ENCODE measurements at places on chromosomes 11 and 22. TPM values are rescaled to one million over a fixed set of nuclear protein-coding genes. Genes with fewer than 3 reads are reported as not detected.

Gene ANO3
- 0.03 TPM for total RNA-seq

Gene EMID1
- total RNA-seq, result 0.42 TPM

Gene RNF26
- 37.4 TPM for total RNA-seq

Gene RTCB
- 75.1 TPM for total RNA-seq

Gene SCGB1D2
- not detected for total RNA-seq

Gene PHOX2A
- total RNA-seq, result not detected

Gene NRGN
- 11.0 TPM for total RNA-seq

Gene TEX12
- total RNA-seq, result not detected

Gene GAL
- 22.9 TPM for total RNA-seq

Gene CD6
- total RNA-seq, result 0.10 TPM

Gene ARHGEF17
- total RNA-seq, result 9.8 TPM

Gene TMEM191B
- 1.1 TPM for total RNA-seq

Gene KCTD14
- 2.0 TPM for total RNA-seq

Gene RASD2
- total RNA-seq, result 0.66 TPM

Gene OR6A2
- not detected for total RNA-seq

Gene RAB3IL1
- 17.9 TPM for total RNA-seq

Gene ARHGEF12
- 15.0 TPM for total RNA-seq

Gene CNIH2
- total RNA-seq, result 2.1 TPM

Gene RIMBP3C
- total RNA-seq, result not detected

Gene MUC2
- 0.04 TPM for total RNA-seq

Gene NAALADL1
- not detected for total RNA-seq

Gene FAM181B
- 0.03 TPM for total RNA-seq

Gene KCNQ1OT1
- total RNA-seq, result 0.04 TPM

Gene OR10D3
- total RNA-seq, result not detected

Gene GLYATL1
- total RNA-seq, result not detected

All from A549 treated with AZD2906 at 1 μM for 4 hours (cell line).